ENCODE measurements at places on chromosomes 2 and 18. TPM values are rescaled to one million over a fixed set of nuclear protein-coding genes. Genes with fewer than 3 reads are reported as not detected.

- H3K27ac ChIP-seq = no peak overlapping the region
- H3K36me3 ChIP-seq = no peaks in the 10 kb centered on the region
- H3K4me1 ChIP-seq = no peaks in the 10 kb centered on the region
- no peak overlapping the region for H3K4me3 ChIP-seq
These were observed 174.1 kb downstream of the UXS1 start for GRCh38 chr2:106020032-106020431.

DNA sequence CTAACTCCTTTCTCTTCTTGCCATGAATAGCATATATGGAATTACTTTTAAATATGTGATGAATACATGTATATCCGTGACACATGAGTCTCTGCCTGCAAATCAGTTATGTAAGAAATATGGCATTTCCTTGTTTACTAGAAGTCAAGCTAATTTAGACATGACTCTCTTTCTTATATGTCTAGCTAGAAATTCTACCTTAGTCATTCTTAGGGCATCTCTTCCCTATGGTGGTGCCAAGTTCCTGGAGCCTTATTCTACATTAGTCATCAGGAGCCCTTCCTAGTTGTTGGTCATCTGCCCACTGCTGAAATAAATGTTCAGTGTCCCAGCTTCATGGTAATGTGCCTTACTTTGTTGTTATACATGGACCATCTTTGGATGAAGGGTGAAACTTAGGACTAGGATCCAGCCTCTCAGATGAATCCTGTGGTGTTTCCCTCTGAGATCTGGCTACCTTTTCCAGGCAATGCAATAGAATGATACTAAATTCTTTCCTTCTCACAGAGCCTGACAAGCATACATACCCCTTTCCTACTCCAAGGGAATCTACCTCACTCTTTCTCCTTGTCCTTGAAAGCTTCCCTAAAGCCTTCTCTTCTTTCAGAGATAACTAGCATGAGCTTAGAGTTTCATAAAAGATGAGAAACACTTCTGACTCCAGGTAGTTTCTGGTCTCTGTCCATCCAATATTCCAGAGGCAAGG is 415.3 kb upstream of the VWC2L start:
- H3K4me3 ChIP-seq = no peak overlapping the region
- no peaks in the 10 kb centered on the region for H3K4me1 ChIP-seq
- no peaks in the 10 kb centered on the region for H3K27me3 ChIP-seq
- no peaks in the 10 kb centered on the region for H3K36me3 ChIP-seq
- no peak for DNase-seq

DNA sequence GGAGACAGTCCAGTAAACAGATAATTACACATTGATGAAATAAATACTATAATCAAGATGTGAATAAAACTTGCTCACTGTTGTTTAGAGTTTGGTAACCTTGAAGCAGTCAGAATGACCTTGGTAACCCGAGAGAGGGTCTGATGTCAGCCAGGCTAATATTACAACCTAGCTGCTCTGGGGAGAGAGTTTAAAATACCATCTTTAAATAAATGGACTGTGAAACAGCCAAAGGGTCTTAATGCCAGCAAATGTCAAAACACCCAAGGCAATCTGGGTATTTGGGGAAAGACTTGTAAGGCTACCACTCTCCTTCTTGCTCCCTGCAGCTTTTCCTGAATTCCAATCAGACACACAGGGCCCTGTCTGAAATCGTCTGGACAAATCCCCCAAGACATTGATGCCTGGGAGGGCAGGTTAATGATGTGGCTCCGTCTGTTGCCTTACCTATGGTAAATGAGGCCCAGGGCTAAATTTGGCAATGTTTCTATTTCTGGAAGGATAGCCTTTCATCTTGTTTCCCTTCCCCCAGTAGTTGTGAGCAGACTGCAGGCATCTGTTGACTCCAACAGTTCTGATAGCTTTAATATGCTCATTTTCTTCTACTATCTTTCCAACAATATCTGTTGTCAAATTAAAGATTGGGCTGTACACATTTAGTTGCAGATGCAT is 43.0 kb upstream of the ITGB6 start:
- no peak overlapping the region for H3K4me3 ChIP-seq
- DNase-seq = no peak
- H3K27ac ChIP-seq = no peak overlapping the region
- H3K27me3 ChIP-seq = no peaks in the 10 kb centered on the region
- no peaks in the 10 kb centered on the region for H3K4me1 ChIP-seq

- DNase-seq = no peak
- H3K4me3 ChIP-seq = no peak overlapping the region
- H3K27ac ChIP-seq = no peak overlapping the region
- peaks cover 81% of the 10 kb centered on the region for H3K36me3 ChIP-seq
These were observed 67.2 kb downstream of the REV1 start for GRCh38 chr2:99422599-99422998.

DNA sequence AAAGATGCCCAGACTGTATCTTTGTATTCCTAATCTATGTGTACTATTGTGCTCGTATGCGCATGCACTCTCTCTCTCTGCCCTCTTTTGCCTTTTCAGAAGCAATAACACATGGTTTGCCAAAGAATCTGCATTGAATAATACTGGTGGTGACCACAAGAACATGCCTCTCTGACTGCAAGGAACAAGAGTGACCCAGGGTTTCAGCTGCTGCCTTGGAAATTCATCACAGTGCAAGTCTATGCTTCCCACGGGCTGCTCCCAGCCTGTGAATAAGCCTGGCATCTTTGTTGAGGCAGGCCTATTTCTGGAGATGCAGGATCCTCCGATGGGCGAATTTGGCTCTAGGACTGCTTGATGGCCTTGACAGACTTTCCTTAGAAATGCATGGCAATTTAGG is 689.4 kb upstream of the FANCL start:
- DNase-seq = no peak
- H3K36me3 ChIP-seq = no peaks in the 10 kb centered on the region
- no peaks in the 10 kb centered on the region for H3K4me1 ChIP-seq
- no peaks in the 10 kb centered on the region for H3K27me3 ChIP-seq

DNA sequence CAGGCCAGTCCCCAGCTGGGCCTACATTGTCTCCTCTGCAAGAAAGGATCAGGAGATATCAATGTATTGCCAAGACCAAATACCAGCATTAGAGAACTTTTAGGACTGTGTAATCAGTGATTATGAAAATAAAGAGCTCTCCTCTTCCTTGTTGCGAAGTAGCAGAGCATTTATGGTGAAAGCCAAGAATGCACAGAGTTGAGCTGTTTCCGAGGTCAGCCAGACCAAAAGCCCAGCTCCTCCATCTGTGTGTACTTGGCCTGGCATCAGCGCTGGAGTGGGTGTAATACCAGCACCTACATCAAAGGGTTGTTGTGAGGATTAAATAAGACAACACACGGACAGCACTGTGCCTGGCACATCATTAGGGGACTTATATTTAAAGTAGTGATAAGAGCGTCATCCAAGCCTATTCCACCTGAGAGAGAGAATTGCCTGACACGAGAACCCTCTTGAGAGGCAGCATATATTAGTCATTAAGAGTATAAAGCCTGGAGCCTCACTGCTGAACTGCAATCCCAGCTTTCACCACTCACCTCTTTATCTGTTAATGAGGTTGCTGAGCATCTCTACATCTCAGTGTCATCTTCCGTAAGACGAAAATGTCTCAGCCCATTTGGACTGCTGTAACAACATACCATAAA is 7.4 kb upstream of the SLC16A14 start:
- no peak overlapping the region for H3K4me3 ChIP-seq
- no peak overlapping the region for H3K27ac ChIP-seq
- DNase-seq = no peak
- no peaks in the 10 kb centered on the region for H3K36me3 ChIP-seq
- H3K4me1 ChIP-seq = no peaks in the 10 kb centered on the region
- no peaks in the 10 kb centered on the region for H3K27me3 ChIP-seq

Gene TMEM182
- total RNA-seq = 3.9 TPM

Gene ANKRD12
- 121 TPM for total RNA-seq

Gene MAPK4
- total RNA-seq = not detected
